ENCODE measurements at places on chromosomes 4 and X.

DNA sequence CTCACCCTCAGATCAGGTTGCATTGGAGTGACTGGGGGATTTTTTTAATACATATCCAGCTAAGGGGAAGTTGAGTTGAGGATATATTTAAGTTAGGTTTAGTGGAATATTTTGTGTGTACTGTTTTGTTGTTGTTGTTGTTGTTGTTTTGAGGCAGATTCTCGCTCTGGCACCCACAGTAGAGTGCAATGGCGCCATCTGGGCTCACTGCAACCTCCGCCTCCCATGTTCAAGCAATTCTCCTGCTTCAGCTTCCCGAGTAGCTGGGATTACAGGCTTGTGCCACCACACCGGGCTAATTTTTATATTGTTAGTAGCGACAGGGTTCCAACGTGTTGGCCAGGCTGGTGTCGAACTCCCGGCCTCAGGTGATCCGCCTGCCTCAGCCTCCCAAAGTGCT is 38.6 kb upstream of the ATP6AP2 start:
- no peak for DNase-seq

DNA sequence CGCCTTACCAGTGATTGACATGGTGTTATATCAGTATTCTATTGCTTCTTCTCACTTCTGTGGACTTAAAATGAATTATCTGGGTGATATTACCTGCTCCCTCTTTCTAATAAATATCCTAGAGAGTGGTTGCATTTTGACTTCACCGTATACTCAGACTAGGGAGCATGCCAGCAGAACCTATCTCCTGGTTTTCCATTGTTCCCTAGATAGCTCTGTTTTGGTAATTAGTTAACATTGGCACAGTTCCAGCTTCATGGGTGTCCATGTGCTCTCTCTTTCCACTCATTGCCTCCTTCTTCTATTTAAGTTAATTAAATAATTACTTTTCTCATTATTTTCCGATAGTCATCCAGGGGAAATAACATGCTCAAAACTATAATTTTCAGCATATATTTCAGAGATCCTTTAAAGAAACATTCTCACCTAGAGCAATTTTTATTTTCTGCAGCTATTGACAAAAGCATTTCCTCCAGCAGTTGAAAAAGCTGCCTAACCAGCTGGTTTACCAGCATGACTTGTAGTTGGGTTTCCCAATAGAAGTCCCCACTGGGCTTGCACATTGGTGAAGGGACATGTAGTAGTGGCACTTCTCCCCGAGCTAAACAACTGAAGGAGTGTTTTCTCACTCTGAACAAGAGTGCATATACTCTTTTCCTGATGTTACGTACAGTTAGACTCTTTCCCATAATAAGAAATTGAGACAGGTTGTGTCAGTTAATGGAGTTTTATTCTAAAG is 27.9 kb upstream of the PAPSS1 start:
- DNase-seq, result no peak

- DNase-seq, result no peak
Observed at GRCh38 chrX:107677501-107677901, 49.2 kb downstream of the PRPS1 start.

- DNase-seq, result no peak
Observed at GRCh38 chrX:33741807-33742206, 390.3 kb downstream of the FAM47A start.

DNA sequence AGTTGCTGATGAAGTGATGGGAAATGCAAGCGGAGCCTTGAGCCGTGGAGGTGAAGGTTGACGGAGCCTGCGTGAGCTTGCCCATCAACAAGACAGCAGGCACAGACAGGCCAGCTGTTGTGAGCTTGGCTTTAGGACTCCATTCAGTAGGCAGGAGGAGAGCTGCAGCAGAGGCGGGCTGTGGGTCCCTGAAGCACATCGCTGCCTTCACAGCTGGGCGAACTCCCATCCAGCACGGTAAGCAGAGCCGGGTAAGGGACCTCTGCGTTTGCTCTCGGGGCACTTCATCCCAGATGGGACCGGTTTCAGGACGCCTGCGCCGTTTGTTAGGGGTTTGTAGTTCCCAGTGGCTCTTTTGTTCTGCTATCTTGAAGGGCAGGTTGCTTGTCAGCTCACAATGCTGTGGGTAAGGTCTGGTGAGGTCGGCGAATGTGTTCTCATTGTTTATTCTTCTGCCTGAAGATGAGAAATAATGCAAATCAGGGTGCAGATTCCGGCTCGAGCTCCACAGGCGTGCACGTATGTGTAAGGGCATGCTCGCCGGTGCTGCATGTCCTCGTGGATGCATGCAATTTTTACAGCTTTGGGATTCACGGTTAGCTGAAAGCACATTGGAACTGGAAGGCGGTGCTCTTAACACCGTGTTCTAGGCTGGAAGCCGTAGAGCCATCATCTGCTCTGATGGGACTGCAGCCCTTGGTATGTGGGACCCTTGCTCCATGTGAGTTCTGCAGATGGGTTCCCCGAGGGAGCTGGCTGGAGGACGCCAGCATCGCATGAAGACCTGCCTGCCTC is 54.6 kb upstream of the CLDN34 start:
- no peak for DNase-seq

DNA sequence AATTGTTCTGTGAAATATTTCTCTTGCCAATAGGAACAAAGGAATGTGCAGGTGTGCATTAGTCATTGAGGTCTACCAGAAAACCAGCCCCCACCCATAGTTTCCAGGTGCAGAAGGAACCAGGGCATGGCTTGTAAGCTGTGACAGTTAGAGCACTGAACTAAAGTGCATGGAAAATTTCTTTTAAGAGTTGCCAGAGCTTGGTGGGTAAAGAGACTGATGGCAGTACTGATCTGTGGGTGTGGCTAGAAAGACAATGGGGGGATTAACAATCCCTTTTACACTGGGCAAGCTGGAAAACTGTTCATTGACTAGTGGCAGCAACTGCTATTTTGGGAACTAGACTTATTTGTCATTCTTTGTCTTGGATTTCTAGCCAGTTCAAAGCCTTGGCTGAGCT is 326.9 kb downstream of the PCDH19 start:
- DNase-seq, result no peak

DNA sequence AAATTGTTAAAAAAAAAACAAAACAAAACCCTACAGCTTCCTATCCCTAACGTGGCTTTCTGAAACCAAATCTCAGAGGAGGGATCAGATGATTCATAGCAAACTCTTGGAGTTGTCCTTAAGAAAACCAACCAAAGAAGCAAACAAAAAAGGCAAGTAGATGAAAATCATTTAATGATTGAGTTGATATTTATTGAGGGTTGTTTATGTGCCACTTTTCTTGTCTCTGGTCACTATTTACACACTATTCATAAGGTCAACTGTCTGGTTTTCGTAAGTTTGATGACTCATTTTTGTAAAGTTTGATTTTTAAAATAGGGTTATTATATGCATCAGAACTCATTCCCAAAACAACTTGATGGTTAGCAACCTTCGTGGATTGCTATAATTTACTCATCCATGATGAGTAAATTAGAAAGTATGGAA is 133.4 kb downstream of the UNC5C start:
- DNase-seq, result no peak

GRCh38 chrX:51496501-51497291 is at the start of gene NUDT11:
NUDT11 (minus strand) TSS chrX:51496592; CDS start chrX:51496444, 148 bp downstream.
- no peak for DNase-seq

- no peak for DNase-seq
Observed at GRCh38 chr4:82090717-82091116, 283.1 kb downstream of the HNRNPD start.

GRCh38 chr4:55017406-55017805 is 108.0 kb downstream of the KDR start:
- no peak for DNase-seq

DNA sequence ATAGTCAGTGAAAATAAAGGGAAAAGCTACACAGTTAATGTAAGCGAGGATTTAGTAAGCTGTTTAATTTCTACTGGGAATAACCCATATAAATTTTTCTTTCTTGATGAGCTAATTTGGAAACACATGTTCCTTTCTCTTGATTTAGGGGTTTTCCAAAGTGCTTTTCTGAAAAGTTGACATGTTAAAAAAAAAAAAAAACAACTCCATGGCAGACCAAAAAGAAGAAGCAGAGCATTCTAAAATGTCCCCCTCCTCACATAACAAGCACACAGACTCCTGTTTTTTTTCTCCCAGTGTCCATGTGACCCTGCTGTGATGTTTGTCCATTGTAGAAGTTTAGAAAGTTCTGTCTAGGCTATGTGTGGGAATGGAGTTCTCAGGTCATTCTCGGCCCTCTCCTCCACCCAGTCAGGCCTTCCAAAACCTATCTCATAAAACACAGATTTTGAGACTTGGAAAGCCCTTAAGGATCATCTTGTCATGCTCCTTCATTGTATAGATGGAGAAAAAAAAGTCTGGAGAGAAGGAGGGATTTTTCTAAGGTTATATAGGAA is 792 bp downstream of the CLIC2 start:
- no peak for DNase-seq

DNA sequence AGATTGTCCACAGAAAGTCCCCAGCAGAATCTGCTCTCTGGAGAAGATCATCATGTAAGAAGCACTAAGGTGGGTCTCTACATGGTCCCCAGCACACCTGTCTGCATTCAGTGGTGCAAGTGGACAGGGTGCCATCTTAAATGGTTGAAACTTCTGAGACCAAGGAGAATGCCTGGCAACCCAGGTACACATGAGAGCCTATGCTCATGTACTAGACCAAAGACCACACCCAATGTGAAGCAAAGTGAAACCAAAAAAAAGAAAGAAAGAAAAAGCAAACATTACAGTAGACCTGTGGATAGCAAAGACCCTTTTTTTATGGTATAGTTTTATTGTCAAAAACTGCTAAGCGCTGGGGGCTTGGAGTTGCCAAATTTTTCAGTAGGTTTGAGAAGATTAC is 15.0 kb downstream of the CD40LG start:
- DNase-seq, result no peak

DNA sequence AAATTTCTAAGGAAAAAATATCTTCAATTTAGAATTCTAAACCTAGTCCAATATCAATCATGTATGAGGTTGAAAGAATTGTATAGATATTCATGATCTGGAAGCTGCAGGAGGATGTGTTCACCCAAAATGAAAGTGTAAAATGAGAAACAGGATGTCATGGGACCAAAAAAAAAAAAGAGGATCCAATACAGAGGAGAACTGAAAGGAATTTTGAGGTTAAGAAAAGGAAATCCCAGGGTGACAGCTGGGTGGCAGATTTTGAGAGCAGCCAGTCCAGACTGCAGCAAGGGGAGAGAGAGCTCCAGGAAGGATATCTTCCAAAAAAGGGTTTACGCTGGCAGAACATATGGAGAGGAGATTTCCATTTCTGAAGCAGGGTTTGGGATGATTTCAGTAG is 38.9 kb downstream of the TLR10 start:
- DNase-seq, result no peak

DNA sequence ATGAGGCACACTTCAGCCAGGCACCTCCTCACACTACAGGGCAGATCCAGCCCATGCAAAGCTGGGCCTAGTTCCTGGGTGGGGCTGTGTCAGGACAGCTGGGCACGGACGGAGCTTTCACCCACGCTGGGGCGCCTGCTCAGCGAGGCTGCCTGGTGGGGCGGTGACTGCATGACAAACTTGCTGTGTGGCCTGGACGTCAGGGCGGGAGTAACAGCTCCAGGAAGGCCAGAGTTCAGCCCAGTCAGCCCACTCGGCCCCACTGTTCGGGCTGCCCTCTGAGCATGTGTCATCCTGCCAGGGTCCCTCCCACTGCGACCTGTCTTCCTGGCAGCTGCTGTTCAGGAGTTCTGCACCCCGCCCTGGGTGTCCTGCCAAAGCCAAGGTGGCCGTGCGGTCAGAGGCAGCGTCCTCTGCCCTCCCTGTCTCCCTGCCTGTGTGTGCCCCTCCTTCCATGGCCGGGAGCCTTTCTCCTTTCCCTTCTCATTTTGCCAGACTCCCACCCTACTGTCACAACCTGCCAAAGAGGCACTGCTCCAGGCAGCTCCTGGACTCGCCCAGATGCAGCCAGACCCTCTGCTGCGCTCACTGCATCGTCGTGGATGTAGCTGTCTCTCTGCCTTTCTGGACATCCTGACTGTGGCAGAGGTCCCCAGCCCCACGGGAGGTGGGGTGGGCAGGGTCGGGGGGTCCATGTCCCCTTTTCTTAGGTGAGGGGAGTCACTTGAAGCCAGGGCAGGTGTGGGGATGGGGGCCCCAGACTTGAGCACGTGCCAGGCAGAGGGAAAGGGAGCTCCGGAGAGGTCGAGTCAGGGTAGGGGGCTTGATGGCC is 33.0 kb upstream of the KIAA0232 start:
- DNase-seq, result no peak

DNA sequence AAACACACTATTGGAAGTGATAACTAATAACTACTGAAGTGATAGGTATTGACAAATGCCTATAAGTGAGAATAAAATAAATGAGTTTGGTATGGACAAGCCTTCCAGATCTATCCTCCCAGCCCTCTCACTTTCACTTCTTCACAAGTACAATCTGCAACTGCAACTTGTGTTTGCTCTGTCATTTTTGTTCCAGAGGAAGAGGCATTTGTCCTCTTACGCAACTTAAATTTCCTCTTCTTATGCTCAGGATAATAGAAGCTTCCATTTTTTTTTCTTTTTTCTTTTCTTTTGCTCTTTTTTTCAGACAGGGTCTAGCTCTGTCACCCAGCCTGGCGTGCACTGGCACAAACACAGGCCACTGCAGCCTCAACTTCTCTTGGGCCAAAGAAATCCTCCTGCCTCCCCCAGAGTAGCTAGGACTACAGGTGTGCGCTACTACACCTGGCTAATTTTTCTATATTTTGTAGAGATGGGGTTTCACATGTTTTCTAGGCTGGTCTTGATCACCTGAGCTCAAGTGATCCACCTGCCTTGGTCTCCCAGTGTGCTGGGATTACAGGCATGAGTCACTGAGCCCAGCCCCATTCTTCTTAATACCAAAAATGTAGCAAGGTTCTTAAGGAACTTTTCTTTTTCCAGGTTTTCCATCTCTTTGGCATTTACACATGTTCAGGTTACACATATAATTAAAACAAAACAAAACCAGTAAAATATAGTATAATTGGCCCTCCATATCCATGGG is 73.1 kb downstream of the PDGFC start:
- DNase-seq, result no peak

Measured in right renal cortex interstitium (tissue), 3 donors.